ENCODE measurements at places on chromosomes 1 and 21.

DNA sequence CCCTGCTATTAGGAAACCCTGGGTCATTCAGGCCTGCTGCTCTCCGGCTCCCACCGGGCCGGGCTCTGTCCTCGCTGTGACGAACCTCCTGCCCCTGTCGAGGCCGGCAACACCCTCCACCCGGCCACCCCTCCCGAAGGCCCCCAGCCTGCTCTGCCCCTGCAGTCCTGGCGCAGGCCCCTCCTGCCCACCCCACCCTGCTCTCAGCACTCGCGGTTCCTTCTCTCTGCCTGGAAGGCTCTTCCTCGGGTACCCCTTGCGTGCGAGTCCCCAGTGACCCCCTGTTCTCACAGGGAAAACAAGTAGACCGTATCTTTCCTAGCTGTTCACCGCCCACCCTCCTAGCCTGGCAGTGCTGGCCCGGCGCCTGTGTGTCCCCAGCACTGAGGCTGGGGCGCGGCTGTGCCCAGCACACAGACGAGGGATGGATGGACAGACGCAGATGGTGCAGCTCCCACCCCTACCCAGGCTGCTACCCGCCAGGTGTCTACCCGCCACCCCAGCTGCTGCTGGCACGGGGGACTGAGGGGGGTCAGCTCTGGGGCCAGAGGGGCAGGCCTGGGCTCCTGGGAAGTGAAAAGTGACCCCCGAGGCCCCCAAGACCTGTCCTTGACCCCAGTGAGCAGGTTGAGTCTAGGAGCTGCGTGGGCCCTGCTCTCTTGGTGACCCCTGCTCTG lies 3.1 kb upstream of the VWA1 start:
- DNase-seq: no peak

DNA sequence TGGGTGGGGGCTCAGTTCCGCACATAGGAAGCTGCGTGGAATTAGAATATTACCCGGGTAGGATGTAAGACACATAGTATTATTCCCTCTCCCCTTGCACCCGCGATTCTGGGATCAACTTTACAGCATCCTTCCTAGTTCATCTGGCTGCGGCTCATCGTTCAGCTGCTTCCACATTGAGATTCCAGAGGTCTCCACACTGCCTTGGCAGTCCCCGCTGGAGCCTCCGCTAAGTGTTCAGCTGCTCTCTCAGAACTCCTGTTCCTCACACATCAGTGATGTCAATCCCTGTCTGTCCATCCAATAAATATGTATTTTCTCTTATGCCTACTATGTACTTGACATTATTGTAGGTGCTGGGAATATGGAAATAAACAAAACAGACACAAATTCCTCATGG lies 135.6 kb upstream of the SYT6 start:
- DNase-seq: no peak

GRCh38 chr21:27715131-27715530 lies 748.2 kb upstream of the ADAMTS5 start:
- no peak for DNase-seq

GRCh38 chr1:206908038-206908437 lies 10.8 kb downstream of the IL24 start:
- DNase-seq: no peak

GRCh38 chr1:211210052-211210451 lies 49.1 kb upstream of the RCOR3 start:
- peak; percentile 14 for DNase-seq

- peak; percentile 80 for DNase-seq
These were observed 292.1 kb upstream of the VAMP3 start for GRCh38 chr1:7478809-7479499.

GRCh38 chr1:39859859-39860812 lies 23.2 kb downstream of the TRIT1 start:
- DNase-seq: no peak

GRCh38 chr21:25994758-25995163 lies 175.8 kb downstream of the APP start:
- no peak for DNase-seq

- DNase-seq: no peak
These were observed 8.8 kb downstream of the ADCY10 start for GRCh38 chr1:167905182-167905581.

DNA sequence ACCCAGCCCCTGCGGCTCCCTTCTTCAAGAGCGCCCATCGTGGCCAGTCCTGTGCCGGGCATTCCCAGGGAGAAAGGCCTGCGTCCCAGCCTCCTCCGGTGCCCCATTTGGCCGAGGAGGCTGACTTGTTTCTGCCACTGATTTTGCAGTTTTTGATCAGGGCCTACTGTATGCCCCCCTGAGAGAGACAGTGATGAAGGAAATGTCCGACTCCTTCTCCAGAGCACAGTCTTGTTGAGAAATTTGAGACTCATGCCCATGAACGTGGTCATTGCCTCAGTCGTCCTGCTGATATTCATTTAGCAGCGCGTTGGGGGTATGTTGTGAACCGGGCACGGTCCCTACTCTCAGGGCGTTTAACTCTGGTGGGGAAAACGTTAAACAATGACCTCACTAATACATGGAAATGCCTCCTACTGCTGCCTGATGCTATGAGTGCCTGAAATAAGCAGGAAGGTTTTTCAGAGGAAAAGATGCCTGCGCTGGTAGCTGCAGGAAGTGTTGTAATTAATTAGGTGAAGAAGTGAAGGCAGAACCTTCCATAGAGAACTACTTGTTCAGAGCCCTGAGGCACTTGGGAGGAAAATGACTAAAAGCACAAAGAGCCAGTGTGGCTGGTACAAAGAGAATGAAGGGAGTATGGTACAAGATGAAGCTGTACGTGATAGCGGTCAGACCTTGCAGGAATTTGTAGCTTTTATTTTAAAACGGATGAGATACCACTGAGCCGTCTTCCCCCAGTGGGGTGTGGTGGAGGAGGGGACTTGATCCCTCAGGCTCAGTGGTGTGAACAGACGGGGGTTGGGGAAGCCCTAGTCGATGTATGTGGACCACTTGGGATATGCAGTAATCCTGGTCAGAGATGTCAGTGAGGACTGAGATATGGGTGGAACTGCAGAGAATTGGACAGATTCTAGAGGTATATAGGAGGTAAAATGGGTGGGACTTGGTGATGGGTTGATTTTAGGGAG lies 730 bp downstream of the ZCCHC17 start:
- peak; percentile 28 for DNase-seq

DNA sequence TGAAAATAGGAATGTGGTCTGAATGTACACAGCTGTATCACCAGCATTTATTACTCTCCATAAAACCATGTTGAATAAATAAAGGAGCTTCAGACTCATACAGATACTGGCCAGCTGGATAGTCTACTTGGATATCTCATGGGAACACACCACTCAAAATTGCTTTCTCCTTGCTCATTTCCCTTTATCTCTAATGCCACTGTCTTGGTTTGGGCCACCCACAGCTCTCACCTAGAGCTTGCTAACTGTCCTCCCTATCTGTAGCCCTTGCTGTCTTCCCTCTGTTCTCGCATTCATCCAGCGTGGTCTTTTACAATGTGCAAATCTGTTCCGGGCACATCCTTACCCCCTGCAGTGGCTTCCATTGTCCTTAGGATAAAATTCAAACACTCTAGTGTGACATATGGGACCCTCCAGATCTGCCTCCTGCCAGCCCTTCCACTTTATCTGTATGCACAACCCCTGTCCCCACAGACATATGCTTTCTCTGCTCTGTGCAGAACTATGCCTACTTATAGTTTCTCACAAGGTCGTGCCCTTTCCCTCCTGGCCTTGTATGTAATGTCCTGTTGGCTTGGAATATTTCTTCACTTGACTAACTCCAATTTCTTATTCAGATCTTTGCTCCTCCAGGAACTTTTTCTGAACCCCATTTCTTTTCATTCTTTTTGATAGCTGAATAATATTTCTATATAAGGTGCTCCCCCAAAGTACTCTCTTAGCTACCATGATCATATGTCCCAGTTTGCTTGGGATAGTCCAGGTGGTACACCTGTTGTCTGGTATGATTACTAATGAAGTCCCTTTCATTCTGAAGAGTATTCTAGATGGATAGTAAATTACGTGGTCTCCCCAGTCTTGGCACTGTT lies 2.9 kb downstream of the FLVCR1 start:
- DNase-seq: peak; percentile 23

DNA sequence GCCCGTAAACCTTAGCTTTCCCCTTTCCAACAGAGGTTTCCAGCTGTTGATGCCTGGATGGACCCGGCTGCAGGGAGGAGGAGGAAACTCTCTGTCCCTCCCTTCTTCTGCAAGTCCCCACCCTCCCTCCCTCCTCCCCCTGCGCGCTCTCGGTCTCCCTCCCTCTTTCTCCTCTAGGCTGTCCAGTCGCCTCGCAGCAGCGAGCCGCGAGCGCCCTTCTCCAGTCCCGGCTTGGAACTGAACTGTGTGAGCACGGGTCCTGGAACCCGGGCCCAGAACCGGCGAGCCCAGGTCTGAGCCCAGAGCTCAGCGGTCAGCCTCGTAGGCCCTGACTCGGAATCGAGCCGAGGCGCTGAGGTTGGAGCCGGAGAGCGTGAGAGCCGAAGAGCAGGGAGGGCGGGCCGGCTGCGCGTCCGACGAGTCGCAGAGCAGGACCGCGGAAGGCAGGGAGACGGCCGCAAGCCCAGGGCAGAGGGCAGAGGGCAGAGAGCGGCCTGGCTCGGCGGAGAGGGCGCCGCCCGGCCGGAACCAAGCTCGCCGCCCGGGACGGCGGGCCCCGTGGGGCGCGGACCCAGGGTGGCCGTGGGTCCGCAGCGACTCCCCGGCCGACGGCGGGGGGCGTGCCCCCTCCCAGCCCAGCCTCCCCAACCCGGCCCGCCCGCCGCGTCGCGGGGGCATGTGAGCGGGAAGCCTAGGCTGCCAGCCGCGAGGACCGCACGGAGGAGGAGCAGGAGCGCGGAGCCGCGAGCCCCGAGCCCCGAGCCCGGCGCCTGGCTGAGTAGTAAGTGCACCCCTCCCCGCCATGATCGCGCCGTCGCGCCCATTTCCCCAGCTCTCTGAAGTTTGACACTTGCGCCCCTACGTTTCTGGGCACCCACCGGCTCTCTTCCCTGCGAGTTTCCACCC lies at the start of gene SOX13:
TSS of gene SOX13 (plus strand) at position 185 of the 906 bp plus-strand sequence. CDS start 39,801 bp downstream, outside the sequence.
- DNase-seq: peak; percentile 93

DNA sequence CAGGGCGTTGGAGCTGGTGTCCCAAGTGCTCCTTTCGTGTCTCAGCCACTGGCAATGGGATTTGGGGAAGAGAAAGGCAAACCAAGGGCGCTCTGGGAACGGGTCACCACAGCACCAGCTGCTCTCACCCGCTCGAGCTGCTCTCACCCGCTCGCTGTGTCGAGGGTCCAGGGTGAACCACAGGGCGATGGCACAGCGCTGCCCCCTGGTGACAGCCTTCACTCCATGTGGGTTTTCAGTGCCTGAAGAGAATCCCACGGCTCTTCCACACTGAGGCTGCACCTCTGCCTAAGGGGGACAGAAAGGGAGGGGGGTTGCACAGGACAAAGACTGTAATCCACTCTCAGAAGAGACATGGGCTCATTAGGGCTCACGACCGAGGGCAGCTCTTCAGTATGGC lies 7.1 kb upstream of the CLDN19 start:
- DNase-seq: peak; percentile 62

DNA sequence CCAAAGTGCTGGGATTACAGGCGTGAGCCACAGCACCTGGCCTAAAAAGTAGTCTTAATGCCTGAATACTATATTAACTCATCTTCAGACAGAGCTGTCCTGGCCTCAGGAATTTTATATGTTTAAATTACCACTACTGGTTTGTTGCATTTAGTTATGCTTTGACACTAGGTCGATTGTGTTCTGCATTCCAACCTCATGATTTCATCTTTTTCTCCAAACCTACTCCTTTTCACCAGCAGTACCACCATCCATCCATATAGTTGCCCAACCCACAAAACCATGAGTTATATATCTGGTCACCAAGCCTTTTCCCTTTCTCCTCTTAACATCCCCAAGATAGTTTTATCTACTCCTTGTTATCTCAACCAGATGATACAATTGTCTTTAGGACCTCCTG lies 22.6 kb downstream of the FMO5 start:
- DNase-seq: no peak

- DNase-seq: no peak
These were observed 79.5 kb downstream of the NRIP1 start for GRCh38 chr21:14985306-14985705.

DNA sequence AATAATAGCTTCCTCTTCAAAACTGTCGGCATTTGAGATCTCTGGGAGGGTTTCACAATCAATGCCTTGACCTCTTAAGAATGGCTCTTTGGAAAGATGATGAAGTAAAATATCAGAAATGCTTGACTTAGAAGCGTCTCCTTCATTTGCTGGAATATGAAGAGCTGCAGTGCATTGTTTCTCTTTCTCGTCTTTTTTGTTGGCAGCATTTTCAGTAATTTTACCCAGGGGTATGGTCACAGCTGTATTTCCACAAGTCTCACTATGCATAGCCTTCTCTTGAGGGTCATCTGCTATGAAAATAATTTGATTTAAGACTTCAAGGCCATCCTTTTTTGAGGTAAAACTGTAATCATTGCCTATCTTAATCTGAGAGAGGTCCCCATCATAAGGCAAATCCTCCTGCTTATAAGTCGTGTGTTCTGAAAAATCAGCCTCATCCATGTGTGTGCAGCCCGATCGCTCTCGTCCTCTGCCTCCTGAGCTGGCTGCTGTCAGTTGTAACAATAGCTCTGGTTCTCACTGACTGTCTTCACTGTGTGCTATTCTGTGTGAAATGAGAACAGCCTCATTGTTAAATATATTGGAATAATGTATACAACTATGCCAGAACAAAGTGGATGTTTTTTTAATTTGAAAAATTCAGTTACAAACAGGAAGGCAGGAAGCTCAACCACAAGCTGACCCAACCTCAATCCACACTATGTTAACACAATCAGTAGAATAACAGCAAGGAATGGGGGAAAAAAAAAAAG lies 4.5 kb downstream of the AKNAD1 start:
- no peak for DNase-seq

GRCh38 chr1:19922015-19922688 lies 1.3 kb downstream of the PLA2G2E start:
- DNase-seq: no peak

DNA sequence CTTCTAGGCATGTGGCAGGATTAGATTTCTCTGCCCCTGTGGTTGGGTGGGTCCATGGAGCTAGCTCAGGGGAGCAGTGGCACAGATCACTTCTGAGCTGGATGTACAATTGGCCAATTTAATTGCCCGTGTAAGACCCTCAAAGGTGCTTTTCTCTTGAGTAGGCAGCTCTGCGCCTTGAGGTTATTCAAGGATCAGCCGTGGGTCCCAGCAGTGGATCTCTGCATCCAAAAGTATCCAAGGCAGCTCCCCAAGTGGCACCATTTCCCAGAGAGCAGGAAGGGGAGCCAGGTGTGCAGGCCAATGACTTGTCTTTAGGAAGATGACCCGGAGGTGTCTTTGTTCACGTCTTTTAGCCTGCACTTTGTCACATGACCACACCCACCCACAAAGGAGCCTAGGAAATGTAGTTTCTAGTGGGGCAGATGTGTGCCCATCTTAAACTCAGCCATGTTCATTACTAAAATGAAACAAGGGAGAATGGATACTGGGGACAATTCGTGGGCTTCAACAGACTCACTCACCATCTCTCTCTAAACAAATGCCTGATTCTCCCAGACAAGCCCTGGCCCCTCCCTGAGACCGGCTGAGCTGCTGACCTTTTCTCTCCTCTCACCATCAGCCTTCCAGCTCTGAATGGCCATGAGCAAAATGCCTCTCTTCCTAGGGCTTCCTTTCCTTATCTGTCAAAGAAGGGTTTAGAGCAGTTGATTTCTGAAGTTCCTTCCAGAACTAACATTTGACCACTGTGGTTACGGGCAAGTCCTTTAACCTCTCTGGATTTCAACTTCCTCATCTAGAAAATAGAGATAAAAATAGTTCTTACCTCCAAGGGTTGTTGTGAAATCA lies 41.4 kb upstream of the TENT5C start:
- DNase-seq: no peak

All from hepatocyte (in vitro differentiated cells).